ENCODE measurements at places on chromosomes 16 and 17. TPM values are rescaled to one million over a fixed set of nuclear protein-coding genes. Genes with fewer than 3 reads are reported as not detected.

DNA sequence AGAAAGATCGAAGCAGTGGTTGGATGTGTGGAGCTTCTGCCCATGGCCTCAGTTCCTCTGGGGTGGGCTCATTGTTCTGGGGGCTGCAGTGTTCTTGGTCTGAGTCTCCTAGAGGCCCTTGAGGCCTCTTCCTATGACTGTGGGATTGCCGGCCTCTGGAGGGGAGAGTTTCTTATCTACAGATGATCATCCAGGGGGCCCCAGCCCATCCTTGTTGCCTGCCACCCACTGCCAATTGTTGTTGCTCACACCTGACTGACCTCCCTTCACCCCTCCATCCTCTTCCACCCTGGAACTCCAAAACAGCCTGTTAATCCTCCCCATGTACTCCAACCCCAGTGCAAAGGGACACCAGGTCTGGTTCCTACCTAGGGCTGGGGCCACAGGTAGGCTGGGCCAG is 5.9 kb downstream of the B3GNT9 start:
- no peak for ATAC-seq

The CDT1 gene
- total RNA-seq = 0.71 TPM

- peak; percentile 24 for ATAC-seq
These were observed 45.3 kb downstream of the DDX19A start for GRCh38 chr16:70391881-70392481.

- peak; percentile 87 for ATAC-seq
These were observed 8.1 kb upstream of the CPNE2 start for GRCh38 chr16:57084257-57084770.

- ATAC-seq = no peak
These were observed 31.2 kb upstream of the BCAR1 start for GRCh38 chr16:75282466-75283281.

DNA sequence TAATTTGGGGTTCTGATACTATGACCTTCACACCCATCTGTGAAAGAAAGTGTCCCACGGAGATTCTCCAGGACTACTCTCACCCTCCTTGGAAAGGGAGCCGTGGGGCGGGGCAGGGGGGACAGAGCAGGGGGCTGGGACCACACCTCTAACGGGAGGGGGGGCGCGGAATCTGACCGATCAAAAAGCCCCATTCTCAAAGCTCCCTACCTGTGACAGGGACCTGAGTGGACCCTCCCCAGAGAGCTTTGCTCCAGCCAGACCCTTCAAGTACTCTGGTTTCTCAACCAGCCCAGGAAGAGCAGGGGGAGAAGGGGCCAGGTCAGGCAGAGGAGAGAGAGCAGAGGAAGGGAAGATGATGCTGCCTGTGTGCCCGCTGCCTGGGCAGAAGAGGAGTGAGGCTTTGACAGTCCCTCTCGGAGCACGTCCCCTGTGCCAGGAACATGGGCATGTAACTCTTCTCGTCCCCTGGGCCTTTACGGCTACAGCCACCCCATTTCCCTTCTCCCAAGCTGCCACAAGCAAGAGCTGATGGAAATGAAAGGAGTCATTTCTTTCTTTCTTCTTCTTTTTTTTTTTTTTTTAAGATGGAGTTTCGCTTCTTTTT is 682 bp downstream of the XAF1 start:
- ATAC-seq = peak; percentile 4

The EFCAB5 gene
- total RNA-seq = 0.33 TPM

GRCh38 chr16:11084484-11084875 is 140.1 kb downstream of the CLEC16A start:
- ATAC-seq = peak; percentile 88

DNA sequence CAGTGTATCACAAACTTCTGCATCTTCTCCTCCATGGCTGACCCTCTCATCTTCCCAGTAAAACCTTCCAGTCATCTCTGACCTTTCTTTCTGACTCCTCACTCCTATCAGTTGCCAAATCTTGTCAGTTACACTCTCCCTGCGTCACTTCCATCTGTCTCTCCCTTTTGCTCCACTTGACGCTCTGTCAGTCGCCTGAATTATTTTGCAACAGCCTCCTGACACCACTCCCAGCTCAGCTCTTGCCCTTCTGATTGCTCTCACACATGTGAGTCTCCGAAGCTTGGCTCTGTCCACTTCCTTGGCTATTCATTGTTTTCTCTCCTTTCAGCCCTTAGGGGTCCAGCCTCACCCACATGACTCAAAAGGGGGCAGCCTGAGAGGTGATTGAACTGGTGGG is 27.7 kb downstream of the DHRS7C start:
- no peak for ATAC-seq

- ATAC-seq = no peak
These were observed 724.2 kb upstream of the CDH8 start for GRCh38 chr16:62760398-62760797.

- peak; percentile 87 for ATAC-seq
These were observed 141.1 kb downstream of the RGS9 start for GRCh38 chr17:65278050-65278819.

- no peak for ATAC-seq
These were observed 66.7 kb downstream of the MMD start for GRCh38 chr17:55354941-55355340.

- ATAC-seq = no peak
These were observed 1.3 kb downstream of the NF1 start for GRCh38 chr17:31096106-31096436.

DNA sequence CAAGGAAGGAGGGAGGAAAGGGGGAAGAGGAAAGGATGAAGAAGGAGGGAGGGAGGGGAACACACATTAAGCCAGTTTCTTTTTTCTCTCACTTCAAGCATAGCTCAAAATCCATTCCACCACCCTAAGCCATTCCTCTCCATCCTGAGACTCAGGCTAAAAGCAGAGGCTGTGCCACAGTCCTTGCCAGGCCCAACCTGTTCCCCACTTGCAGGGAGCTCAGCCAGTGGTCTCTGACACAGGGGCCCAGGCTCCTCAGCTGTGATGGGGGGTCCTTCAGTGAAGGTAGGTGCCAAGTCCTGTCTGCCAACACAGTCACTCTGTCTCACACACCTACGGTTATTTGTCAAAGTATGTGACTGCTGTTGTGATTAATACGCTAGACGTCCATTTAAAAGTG is 44.6 kb downstream of the SDK2 start:
- no peak for ATAC-seq

DNA sequence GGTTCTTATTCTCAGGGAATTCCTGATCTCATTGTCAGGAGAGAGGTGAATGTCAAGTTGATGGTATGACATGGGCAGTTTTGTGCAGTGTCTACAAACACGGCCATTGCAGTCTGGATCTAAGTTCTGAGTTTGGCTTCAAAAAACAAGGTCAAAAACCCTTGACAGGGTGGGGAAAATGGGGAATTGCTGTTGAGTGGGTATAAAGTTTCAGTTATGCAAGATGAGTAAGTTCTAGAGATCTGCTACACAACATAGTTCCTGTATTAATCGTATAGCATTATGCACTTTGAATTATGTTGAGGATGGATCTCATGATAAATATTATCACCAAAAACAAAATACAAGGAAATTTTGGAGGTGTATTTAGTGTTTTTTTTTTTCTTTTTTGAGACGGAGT is 36.6 kb upstream of the CARMIL2 start:
- no peak for ATAC-seq

GRCh38 chr16:13995194-13995593 is 75.2 kb downstream of the ERCC4 start:
- ATAC-seq = no peak
